Panc1 (cell line): ENCODE measurements at places on chromosomes 5 and 9. TPM values are rescaled to one million over a fixed set of nuclear protein-coding genes. Genes with fewer than 3 reads are reported as not detected.

DNA sequence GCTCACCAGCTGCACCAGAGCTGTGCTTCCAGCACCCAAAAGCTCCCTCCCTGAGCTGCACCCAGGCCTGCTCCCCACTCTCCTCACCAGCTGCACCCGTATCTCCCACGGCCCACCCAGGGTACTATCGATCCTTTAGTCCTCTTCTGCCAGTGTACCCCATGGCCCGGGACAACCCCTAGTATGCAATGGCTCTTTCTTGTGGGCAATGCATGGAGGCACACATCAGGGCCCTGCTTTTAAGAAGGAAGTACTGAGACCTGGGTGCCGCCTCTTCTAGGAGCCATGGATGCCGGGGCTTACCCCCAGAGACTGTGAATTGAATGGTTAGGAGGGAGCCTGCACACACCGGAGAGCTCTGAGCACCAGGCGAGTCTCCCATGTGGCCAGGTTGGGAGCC is 49.5 kb downstream of the TENT4A start:
- DNase-seq, result no peak
- no peak overlapping the region for H3K4me3 ChIP-seq
- H3K27me3 ChIP-seq, result no peaks in the 10 kb centered on the region
- H3K27ac ChIP-seq, result no peak overlapping the region
- H3K36me3 ChIP-seq, result no peaks in the 10 kb centered on the region; the same call in 1 of the 2 replicates

DNA sequence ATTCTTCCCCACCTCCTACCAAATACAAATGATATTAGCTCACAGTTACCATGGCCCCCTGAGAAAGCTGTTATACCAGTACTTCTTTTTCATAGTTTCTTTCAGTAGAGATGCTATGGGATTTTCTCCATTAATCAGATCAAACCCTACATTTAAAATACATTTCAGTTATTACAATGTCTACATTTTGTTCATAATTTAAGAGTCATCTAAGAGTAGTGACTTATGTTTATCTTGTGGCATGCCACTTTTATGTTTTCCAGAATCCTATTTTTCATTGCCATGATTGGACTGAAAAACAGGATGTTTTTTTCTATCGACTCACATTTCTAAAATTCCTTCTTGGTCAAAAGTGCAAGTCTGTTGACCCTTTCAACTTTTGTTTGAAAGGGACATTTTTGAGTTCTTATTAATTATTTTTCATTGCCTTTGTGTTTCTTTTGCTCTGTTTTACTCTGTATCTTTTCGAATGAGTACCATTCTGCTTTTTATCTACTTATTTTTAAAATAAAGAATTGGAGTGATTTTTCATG is 77.4 kb upstream of the ANXA1 start:
- H3K27me3 ChIP-seq, result no peaks in the 10 kb centered on the region
- no peaks in the 10 kb centered on the region for H3K36me3 ChIP-seq
- no peak overlapping the region for H3K4me3 ChIP-seq
- DNase-seq, result no peak

- no peaks in the 10 kb centered on the region for H3K36me3 ChIP-seq
- DNase-seq, result peak; percentile 84
- peak overlapping the region; percentile 19; the same call in 1 of the 2 replicates for H3K4me3 ChIP-seq
Observed at GRCh38 chr5:15009420-15009819, 137.8 kb upstream of the ANKH start.

The IRX1 gene
- not detected for total RNA-seq

DNA sequence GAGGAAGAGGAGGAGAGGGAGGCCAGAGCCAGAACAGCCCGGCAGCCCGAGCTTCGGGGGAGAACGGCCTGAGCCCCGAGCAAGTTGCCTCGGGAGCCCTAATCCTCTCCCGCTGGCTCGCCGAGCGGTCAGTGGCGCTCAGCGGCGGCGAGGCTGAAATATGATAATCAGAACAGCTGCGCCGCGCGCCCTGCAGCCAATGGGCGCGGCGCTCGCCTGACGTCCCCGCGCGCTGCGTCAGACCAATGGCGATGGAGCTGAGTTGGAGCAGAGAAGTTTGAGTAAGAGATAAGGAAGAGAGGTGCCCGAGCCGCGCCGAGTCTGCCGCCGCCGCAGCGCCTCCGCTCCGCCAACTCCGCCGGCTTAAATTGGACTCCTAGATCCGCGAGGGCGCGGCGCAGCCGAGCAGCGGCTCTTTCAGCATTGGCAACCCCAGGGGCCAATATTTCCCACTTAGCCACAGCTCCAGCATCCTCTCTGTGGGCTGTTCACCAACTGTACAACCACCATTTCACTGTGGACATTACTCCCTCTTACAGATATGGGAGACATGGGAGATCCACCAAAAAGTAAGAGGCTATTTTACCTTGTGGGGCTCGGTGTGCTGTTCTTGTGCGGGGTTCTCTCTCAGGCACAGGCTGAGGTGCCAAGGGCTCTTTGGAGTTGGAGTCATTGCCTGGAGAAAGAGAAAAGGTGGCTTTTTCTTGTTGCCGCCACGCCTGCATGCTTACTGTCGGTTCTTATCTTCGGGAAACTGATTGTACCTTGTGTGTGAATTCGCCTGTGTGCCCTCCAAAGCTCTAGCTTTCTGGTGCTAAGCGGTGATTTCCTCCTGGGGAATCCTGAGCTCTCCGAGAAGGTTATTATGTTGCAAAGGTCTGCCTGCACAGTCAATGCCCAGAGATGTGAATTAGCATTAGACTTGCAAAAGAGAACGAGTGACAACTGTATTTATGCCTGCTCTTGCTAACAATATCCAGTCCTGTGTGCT is at the start of gene ISL1:
TSS of gene ISL1 (plus strand) at position 318 of the 991 bp plus-strand sequence. CDS start at position 542, 224 bp downstream.
- H3K36me3 ChIP-seq, result no peaks in the 10 kb centered on the region
- H3K27me3 ChIP-seq, result peaks cover 73% of the 10 kb centered on the region
- H3K4me3 ChIP-seq, result peak within 1 kb of the TSS; percentile 38
- DNase-seq, result no peak

DNA sequence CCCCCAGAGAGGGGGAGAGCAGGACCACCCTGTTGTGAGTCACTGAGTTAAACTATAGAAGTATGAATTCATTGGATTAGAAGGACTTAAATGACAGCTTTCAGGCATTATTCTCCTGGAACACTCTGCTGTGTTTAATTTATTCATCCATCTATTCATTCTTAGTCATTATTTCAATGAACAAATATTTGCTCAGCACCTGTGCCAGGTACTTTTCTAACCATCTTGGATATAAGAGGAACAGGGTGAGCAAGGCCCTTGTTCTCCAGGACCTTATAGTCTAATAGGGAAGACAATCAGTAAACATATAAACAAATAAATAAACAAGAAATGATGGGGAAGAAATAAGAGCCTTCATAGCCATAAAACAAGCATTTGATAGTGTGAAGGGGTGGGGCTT is 483.9 kb upstream of the BRINP1 start:
- no peak for DNase-seq
- H3K27ac ChIP-seq, result no peak overlapping the region
- no peaks in the 10 kb centered on the region for H3K4me1 ChIP-seq
- no peaks in the 10 kb centered on the region for H3K27me3 ChIP-seq
- H3K36me3 ChIP-seq, result no peaks in the 10 kb centered on the region

The FOXD4L6 gene
- total RNA-seq, result not detected

The CKMT2 gene
- not detected for total RNA-seq

GRCh38 chr5:178271726-178272479 is 39.3 kb upstream of the PHYKPL start:
- no peak for DNase-seq
- no peaks in the 10 kb centered on the region for H3K4me1 ChIP-seq
- no peak overlapping the region for H3K4me3 ChIP-seq

DNA sequence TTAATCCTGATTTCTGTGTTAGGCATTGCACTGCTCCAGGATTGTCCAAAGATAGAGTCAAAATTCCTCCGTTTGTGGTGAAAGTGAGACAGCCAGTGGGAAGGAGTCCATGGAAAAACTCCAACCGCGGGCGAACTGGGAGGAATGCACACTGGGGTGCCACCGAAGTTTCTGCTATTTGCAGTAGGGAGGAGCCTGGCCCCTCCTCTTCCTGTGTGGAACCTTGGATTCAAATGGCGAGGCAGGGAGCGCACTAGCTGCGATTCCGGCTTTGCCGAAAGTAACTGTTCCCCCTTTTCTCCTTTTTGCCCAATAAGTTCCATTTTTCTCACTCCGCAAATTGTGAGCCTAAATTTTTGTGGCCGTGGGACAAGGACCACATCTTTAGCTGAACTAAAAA is 9.3 kb downstream of the BAAT start:
- H3K36me3 ChIP-seq, result no peaks in the 10 kb centered on the region
- no peak for DNase-seq
- H3K4me1 ChIP-seq, result no peaks in the 10 kb centered on the region
- H3K27me3 ChIP-seq, result no peaks in the 10 kb centered on the region
- H3K4me3 ChIP-seq, result no peak overlapping the region

DNA sequence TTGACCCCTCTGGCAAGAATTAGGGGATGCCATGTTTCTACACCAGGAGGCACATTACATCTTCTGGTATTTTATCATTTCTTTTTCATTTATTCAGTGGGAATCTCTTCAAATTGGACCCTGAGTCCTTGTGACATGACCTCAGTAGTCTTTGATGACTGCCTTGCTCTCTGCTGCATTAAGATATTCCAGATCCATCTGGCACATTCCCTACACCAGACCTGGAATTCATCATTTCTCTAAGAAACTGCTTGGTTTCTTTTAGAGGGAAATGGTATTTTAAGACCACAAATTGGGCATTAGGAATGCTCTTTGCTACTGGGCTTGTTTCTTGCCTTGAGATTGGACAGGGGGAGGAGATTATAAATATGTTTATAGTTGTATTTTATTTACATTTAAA is 61.0 kb downstream of the GALNT10 start:
- no peaks in the 10 kb centered on the region for H3K36me3 ChIP-seq
- no peaks in the 10 kb centered on the region for H3K27me3 ChIP-seq
- no peak for DNase-seq
- H3K4me3 ChIP-seq, result no peak overlapping the region
- no peaks in the 10 kb centered on the region for H3K4me1 ChIP-seq

DNA sequence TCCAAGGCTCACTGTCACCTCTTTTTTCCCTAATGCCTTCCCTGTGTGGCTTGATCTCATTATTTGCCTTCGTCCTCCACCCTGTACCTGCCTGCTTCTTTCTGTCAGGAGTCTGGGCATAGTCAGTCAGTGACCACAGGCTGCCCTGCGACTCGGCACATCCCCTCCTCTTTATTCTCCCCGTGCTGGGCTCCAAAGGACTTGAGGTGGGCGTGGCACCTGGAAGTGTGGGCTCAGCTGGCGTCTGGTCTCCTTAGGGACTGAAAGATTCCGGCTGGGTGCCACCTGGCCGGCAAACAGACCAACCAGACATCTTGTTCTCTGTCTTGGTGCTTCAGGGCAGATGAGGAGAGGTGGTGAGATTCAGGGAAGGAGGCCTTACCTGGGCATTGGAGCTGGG is 29.6 kb upstream of the PRDM12 start:
- no peak overlapping the region for H3K27ac ChIP-seq
- H3K4me1 ChIP-seq, result no peaks in the 10 kb centered on the region
- H3K36me3 ChIP-seq, result peaks cover 3% of the 10 kb centered on the region; the same call in 1 of the 2 replicates
- H3K4me3 ChIP-seq, result no peak overlapping the region

- DNase-seq, result no peak
- peak overlapping the region; percentile 80 for H3K4me3 ChIP-seq
- H3K27ac ChIP-seq, result peak overlapping the region; percentile 99
- peaks cover 40% of the 10 kb centered on the region for H3K4me1 ChIP-seq
Observed at GRCh38 chr5:139273322-139273571, 20.3 kb upstream of the MATR3 start.

- H3K27me3 ChIP-seq, result no peaks in the 10 kb centered on the region
- no peak overlapping the region for H3K27ac ChIP-seq
- no peak for DNase-seq
- H3K36me3 ChIP-seq, result no peaks in the 10 kb centered on the region
Observed at GRCh38 chr9:1200847-1201251, 150.7 kb downstream of the DMRT2 start.

- no peaks in the 10 kb centered on the region for H3K36me3 ChIP-seq
- H3K4me1 ChIP-seq, result no peaks in the 10 kb centered on the region
- H3K27ac ChIP-seq, result no peak overlapping the region
- no peak for DNase-seq
- H3K27me3 ChIP-seq, result no peaks in the 10 kb centered on the region
- no peak overlapping the region for H3K4me3 ChIP-seq
Observed at GRCh38 chr5:3825531-3826451, 230.2 kb downstream of the IRX1 start.

The TDRD7 gene
- total RNA-seq, result 10.6 TPM

DNA sequence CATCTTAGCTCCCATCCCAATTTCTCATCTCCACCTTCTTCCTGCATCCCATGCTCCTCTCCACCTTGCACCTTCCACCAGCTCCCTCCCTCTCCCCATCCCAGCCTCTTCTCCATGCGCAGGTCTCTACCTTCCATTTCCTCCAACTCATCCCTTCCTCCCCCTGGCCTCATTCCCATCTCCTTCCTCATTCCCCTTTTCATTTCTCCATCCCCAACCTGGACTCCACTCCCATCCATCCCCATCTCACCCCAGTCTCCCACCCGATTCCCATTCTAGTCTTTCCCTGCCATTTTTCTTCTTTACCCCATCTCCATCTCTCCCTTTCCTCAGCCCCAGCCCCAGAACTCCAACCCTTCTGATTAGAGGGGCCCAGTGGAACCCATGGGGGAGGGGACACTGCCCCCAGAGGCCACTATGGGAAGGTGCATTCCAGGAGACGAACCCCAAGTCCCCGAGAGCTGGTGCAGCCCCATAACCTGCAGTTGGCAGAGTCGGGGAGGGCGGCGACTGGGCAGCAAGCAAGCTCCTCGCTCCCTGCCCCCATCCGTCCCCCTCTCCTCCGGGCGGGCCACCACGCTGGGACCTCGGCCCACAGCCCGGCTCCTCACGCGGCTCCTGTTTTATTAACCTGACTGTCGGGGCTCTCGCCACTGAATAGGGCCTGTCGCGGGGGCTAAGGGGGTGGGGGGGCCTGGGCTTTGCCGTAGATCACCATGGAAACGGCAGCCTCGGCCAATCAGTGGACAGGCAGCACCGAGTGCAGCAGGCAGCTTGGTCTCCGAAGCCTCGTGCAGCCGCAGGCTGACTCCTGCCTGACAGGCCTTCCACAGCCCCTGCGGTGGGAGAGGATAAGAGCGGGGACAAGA is 66.7 kb downstream of the PCDH1 start:
- H3K27me3 ChIP-seq, result no peaks in the 10 kb centered on the region; the same call in 1 of the 2 replicates
- DNase-seq, result no peak
- H3K4me1 ChIP-seq, result no peaks in the 10 kb centered on the region
- H3K27ac ChIP-seq, result no peak overlapping the region
- H3K4me3 ChIP-seq, result no peak overlapping the region
- H3K36me3 ChIP-seq, result no peaks in the 10 kb centered on the region

DNA sequence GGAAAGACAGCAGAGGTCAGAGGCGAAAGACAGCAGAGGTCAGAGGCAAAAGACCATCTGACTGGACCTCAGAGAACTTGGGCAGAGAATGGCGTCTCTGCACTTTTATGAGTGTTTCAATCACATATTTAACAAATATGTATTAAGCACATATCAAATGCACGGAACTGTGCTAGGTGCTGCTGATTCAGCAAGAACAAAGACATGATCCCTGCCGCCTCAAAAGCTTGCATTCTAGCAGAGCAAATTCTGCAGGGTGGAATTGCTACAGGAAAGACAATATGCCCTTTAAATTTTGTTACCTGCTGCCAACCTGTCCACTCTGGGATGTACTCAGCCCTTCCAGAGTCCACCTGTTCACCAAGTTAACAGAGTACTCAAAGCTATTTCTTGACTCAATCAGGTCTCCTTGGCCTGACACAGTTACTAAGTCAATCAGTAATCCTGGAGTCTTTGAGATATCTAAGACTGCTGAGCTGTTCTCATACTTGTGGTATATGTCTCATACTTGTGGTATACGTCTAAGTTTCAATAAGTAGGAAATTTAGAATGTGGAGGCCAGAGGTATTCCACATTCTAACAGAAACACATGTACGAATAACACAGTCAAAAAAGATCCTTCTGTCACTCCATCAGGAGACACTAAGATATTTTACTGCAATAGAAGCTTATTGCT is 131.8 kb downstream of the GNAQ start:
- H3K4me3 ChIP-seq, result no peak overlapping the region
- H3K27ac ChIP-seq, result no peak overlapping the region
- no peaks in the 10 kb centered on the region for H3K36me3 ChIP-seq
- H3K27me3 ChIP-seq, result no peaks in the 10 kb centered on the region
- DNase-seq, result no peak
